Activated CD8-positive, alpha-beta memory T cell treated with anti-CD3 and anti-CD28 coated beads for 1 hour (primary cell): ENCODE measurements at places on chromosomes 6 and 20.

GRCh38 chr6:47303342-47303741 lies 6.4 kb downstream of the TNFRSF21 start:
- DNase-seq: no peak

DNA sequence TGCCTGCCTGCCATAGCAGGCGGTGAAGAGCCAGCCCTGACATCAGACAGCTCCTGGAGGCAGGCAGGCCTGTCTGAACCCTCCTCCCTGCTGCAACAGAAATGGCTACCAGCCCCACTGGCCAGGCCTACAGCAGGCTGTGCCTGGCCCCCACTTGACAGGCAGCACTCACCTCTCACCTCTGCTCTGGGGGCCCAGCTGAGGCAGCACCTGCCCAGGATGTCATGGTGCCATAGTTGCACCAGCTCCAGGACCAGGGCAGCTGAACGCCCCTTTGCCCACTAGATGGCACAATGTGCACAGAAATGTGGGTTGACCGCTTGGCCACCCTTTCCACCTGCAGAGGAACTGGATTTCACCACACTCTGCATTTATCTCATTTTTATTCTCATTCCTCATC lies 30.6 kb downstream of the MRPL14 start:
- peak; percentile 59 for DNase-seq

- DNase-seq: no peak
These were observed 82.7 kb downstream of the LYRM2 start for GRCh38 chr6:89555806-89556205.

DNA sequence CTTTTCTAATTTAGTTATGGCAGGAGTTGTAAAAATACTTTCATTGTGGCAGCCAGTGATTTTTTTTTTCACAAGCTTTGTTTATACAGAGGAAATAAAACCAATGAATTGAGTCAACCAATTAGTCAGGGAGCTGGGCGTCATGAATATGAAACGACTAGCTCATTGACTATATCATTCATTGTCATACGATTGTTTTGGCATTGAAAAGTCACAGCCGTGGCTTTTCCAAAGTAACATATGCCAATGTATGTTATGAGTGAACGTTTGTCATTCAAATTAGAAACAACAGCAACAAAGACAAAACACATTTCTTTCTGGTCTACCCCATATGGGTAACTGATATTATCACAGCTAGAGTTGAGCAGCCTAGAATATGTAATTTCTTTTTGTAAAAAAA lies 810.6 kb downstream of the EPHA7 start:
- no peak for DNase-seq

DNA sequence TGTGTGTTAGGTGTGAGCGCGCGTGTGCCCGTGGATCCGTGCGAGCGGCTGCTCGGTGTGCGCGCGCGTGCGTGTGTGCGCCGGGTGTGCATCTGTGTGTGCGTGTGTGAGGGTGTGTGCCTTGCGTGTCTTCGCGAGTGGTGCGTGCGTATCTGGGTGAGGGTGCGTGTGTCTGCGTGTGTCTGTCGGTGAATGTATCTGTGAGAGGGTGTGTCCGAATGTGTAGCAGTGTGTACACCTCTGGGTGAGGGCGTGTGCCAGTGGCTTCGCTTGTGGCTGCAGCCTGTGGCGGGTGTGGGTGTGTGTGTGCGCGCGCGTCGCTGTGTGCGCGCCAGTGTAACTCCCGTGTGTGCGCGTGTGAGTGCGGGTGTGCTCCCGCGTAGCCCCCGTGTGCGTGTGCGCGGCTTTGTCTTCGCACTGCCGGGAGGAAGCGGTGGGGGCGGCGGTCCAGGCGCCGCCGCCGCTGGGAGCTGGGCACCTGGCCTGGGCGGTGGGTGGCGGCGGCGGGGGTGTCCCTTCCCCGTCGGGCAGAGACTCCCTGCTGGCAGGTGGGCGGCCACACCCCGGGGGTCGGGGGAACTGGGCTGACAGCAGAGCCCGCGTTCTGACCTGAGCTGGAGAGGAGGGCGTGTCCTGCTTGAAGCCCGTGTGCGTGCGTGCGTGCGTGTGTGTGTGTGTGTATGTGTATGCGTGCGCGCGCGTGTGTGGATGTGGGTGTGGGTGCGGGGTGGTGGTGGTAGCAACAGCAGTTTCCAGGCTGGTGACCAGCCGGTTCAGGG lies 61.3 kb upstream of the EPB41L1 start:
- DNase-seq: no peak

DNA sequence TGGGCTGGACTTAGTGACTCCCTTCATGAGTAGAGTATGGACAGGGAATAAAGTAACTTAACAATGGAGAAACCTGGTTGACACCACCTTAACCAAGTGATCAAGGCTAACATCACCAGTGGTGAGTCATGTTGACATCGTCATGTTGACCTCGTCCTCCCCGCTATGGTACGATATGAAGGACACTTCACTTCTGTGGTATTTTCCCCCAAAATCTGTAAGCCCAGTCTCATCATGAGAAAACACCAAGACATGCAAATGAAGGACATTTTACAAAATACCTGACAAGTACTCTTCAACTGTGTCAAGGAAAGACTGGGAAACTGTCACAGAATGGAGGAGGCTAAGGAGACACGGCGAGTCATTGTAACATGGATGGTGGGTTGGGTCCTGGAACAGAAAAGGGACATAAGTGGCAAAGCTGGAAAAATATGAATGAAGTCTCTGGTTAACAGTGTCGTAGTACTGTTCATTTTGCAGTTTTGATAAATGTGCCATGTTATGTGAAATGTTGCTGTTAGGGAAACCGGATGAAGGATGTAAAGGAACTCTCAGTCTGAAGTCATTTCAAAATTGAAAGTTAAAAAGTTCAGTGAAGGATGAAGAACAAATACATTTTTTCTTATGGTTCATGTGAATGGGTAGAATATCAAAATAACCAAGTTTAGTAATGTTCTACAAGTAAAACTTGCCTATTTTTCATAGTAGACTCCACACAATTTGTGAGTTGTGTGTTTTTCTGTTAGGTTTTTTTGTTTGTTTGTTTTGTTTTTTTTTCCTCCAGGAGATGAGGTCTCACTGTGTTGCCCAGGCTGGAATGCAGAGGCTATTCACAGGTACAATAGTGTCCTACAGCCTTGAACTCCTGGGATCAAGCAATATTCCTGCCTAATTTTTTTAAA lies 247.5 kb downstream of the TMEM242 start:
- DNase-seq: no peak

DNA sequence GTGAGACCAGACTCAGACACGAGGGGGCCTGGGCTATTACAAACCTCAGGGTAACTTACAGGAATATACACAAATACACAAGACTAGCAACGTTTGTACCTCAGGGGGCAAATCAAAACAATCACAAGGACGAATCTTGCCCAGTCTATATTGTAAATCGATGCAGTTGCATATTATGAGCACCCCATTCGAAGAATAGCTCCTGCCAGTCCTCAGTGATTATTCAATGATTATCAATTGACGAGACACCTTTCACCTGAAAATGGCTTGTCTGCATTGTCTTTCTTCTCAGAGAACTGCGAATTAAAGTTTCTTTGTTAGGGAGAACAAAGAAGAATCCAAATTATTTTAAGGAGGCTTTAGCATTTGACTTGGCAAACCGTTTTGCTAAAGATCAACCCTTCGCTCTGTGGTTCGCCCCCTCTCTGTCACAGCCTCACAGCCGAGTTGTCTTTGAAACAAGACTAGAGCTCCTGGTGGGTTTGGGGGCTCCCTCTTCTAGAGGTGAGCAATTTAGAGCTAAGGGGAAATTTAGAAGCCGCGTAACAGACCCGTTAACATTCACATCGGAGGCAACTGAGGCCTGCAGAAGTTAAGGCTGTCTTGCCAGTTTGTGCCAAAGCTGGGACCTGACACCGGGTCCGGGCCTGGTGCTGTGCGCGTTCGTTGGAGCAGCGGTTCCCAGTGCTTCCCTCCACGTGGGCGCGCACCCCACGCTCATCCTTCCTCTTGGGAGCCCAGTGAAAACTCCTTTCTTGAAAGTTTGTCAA lies 24.9 kb upstream of the MAP3K7 start:
- no peak for DNase-seq

DNA sequence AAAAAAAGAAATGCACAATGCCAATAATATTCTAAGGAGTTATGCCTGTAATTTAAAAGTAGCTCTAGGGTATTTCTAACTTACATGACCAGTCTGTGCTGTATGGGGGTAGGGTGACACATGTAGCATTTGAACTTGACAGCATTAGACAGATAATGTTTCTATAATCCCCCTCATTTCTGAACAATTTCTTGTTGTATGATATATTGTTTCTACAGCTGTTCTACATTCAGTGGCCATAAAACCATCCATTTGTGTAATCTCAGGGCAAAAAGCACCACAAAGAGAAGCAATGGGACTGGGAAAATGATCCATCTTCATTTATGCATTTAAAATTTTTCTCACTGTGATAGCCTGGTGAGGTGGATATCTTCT lies 767.8 kb downstream of the TFAP2A start:
- DNase-seq: no peak

DNA sequence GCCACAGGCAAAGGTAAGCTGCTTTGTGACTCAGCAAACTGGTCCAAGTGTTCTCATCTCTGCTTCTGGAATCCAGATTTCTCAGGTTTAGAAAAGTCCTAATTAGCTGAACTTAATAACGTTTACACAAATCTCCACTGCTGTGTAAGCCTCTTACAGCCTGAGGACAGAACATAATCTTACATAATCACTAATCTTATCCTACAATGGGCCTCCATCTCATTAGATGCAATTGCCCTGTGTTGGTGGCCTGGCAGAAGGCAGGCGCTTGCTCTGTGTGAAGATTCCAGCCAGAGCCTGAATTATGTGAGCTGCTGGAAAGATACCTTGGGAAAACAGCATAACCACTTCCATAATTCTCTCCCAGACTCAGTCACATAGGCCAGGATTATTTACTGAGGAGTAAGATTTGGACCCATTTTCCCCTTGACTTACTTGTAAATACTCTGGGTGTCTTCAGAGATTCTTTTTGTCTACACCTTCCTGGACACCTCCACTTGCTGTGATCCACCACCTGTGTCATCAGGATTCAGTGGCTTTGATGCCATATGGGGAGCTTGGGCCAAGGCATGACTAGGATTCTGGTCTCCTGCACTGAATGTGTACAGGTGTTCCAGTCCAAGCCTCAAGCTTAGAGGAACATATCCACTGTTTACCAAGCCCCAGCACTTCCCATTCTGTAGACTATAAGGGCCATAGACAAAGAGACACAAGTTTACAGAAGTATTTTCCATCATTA lies 104.4 kb downstream of the C6orf118 start:
- DNase-seq: no peak

DNA sequence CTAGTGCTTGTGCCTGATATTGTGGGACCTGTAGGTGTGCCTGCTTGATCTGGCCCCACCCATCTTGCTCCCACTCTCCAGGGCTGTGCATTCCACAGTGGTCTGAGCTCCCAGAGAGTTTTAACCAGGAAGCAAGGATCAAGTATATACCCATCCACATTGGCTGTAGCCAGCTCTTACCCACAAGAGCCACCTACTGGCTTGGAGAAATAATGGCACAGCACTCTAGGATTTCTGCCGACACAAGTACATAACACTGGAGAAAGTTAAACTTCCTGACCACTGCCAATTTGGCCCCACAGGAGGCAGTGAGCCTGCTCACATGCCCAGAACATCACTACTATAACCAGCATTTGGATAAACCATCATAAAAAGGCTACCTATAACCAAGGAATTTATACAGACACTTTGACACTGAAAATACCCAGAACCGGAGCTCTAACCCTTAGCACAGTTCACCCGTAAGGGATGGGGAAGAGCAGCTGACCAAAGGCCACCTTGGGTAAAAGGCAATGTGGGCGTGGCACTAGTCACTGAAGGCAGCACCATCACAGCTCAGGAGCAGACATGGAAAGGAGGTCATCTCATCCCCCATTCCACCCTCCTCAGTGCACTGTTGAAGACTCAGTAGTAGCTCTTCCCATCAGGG lies 440.4 kb downstream of the BTBD3 start:
- no peak for DNase-seq

DNA sequence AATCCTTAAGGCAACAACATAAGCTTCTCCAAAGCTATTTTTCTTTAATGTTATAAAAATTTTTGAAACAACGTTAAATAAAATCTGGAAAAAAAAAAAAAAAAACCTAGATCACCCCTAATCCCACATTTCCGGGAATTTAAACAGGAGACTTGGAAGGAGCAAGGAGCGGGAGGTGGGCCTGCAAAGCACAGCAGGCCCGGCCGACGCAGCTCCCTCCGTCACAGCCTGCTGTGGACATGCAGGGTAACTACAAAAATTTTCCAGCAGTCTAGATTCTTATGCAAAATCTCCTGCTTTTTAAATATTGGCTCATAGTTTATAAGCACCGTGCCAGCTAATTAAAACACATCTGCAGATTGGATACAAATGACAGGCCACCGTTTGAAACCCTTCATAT lies 23.5 kb downstream of the FOXF2 start:
- no peak for DNase-seq

DNA sequence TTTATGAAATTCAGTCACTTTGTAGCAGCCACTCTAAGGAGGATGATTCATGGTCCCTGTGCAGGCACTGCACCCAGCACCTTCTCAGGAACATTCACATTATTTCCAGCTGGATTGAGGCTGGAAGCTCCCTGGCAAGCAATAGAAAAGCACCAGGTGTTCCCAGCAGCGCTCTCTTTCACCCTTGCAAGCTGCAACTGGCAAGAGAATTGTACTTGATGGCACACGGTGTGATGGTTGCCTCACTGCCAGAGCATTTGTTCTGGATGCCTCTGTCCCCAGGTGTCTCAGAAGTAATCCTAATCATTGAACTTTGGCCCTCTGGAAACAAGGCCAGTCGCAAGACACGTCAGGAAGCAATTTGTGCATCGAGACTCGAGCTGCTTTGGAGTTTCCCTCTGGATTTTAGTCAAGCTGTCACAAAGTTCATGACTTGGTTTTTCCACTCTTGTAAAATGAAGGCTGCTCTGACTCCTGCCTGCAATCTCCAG lies 24.9 kb upstream of the PHACTR2 start:
- no peak for DNase-seq

DNA sequence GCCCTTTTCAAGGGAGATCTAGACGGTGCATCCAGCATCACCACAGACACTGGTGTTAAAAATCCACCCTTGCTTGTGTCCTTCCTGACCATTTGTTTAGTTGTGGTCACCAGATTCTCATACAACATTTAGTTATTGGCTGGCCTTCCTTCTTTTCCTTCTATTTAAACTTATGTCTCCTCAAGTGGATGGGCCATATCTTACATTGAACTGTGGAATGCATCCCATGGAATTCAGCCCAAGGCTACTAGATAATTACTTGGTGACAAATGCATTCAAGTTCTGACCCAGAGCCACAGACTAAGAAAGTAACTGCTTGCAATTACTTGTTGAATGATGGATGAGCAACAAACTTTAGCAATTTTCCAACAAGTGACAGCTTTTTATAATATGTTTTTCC lies 198.9 kb upstream of the SSTR4 start:
- no peak for DNase-seq

GRCh38 chr6:37207903-37208456 lies 38.0 kb downstream of the PIM1 start:
- DNase-seq: peak; percentile 70
